ENCODE measurements at places on chromosomes 5 and 9. TPM values are rescaled to one million over a fixed set of nuclear protein-coding genes. Genes with fewer than 3 reads are reported as not detected.

The PCDHGA3 gene
- 2.1 TPM for total RNA-seq

The NFIB gene
- total RNA-seq, result 95.0 TPM

The PCDHB16 gene
- 1.6 TPM for total RNA-seq

The RANBP17 gene
- total RNA-seq, result 79.9 TPM

The SIL1 gene
- 26.1 TPM for total RNA-seq

The PCDH1 gene
- total RNA-seq, result 20.9 TPM

The SH3PXD2B gene
- 12.0 TPM for total RNA-seq

The CDC20B gene
- total RNA-seq, result not detected

The BTNL3 gene
- not detected for total RNA-seq

The DNAJC18 gene
- 16.2 TPM for total RNA-seq

The MARCHF3 gene
- total RNA-seq, result 18.8 TPM

The NR5A1 gene
- total RNA-seq, result not detected

The GMCL2 gene
- total RNA-seq, result not detected

The CER1 gene
- total RNA-seq, result not detected

The MXD3 gene
- 5.7 TPM for total RNA-seq

The CATSPER3 gene
- total RNA-seq, result 0.52 TPM

The FAM193B gene
- 11.0 TPM for total RNA-seq

The IL17B gene
- total RNA-seq, result 247 TPM

The CAAP1 gene
- total RNA-seq, result 12.5 TPM

The SLC45A2 gene
- total RNA-seq, result 0.52 TPM

The SLC25A2 gene
- 0.52 TPM for total RNA-seq

The DDX41 gene
- total RNA-seq, result 33.9 TPM

The OR13C4 gene
- not detected for total RNA-seq

The SPATA31E1 gene
- not detected for total RNA-seq

The VCAN gene
- 254 TPM for total RNA-seq

The FRMD3 gene
- total RNA-seq, result 27.7 TPM

The MRPL36 gene
- 28.7 TPM for total RNA-seq

The PPP2R2B gene
- total RNA-seq, result 4.7 TPM

The GPR151 gene
- total RNA-seq, result not detected

The PHF2 gene
- 18.8 TPM for total RNA-seq

The CD180 gene
- 1.0 TPM for total RNA-seq

The GPX8 gene
- 23.5 TPM for total RNA-seq

The PCDHB7 gene
- total RNA-seq, result 2.1 TPM

The SLC1A3 gene
- 27.1 TPM for total RNA-seq

The FOXI1 gene
- not detected for total RNA-seq

The POU5F2 gene
- 4.7 TPM for total RNA-seq

The PCDHGB7 gene
- 7.3 TPM for total RNA-seq

The QRFP gene
- total RNA-seq, result not detected

The IFNA13 gene
- 0.52 TPM for total RNA-seq

The ACOT12 gene
- 0.52 TPM for total RNA-seq

The ZNF367 gene
- total RNA-seq, result 5.2 TPM

The COL23A1 gene
- total RNA-seq, result 0.52 TPM

The CMBL gene
- total RNA-seq, result 34.4 TPM

The CDC14B gene
- total RNA-seq, result 45.9 TPM

The PCDHGA8 gene
- total RNA-seq, result 3.7 TPM
